NCI-H2107 (cell line): ENCODE measurements at places on chromosomes 3 and 15.

GRCh38 chr3:51678641-51679040 is 7.6 kb downstream of the TEX264 start:
- no peak for DNase-seq

DNA sequence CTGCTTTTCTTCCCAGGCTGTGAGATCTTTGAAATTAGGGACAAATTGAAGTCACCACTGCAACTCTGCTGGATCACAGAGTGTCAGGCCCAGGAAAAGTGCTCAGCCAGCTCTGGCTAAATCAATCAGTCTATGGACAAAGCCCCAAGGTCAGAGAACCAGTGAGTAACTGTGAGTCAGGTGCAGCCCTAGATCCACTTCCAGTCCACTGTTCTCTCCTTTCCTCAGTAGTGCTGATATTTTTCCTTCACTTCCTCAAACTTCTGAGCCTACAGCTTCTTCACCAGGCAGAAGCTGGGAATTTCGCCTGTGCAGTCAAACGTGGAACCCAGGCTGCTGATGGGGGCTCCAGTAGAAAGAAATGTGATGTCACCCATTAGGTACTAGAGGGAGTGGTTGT is 75.1 kb upstream of the TRIM42 start:
- DNase-seq = no peak

DNA sequence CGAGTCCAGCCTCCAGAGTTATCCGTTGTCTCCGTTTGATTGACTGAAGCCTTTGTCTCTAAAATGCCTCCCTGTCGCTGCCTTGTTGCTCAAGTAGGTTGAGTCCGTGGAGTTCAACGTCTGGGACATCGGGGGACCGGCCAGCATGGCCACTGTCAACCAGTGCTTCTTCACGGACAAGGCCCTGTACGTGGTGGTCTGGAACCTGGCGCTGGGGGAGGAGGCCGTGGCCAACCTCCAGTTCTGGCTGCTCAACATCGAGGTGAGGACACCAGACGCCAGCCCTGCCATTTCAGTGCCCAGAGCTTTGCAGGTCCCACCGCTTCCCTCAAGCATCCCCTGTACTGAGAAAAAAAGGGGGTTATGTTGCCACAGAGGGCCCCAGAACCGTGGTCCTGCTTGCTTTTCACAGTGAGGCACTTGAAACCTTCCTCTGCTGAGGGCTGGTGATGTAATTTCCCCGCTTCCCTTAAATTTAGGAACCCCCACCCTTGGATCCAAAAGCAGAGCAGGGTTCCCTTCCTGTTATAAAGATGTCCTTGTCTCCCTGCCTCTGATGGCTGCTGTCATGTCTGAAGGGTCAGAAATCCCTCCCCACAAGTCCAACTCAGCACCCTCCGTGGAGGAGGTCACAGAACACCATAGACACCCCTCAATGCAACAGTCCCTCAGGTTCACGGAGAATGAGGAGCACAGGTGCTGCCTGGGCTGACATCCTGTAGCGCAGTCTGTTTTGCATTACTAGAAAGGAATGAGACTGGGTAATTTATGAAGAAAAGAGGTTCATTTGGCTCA is 105.7 kb downstream of the LRRK1 start:
- no peak for DNase-seq

DNA sequence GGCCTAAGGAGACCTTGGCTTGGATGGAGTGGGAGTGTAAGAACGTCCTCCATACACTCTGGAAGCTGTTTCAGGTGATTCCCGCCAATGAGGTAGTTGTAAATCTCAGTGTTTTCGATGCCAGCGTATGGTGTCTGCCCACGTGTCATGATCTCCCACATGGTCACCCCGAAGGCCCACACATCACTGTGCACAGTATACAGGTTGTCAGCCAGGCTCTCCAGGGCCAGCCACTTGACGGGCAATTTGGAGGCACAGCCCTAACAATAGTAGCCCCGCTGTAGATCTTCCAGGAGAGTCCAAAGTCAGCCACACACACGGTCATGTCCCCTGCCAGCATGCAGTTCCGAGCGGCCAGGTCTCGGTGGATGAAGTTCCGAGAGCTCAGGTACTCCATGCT is 51.9 kb downstream of the ETFA start:
- DNase-seq = no peak

- peak; percentile 31 for DNase-seq
These were observed 2.4 kb upstream of the PPP1R14D start for GRCh38 chr15:40830884-40831283.

- no peak for DNase-seq
These were observed 275.5 kb downstream of the PDCD6IP start for GRCh38 chr3:34073961-34074360.

GRCh38 chr3:140097874-140098635 is 163.1 kb downstream of the CLSTN2 start:
- no peak for DNase-seq

GRCh38 chr3:2967871-2968270 is 142.3 kb downstream of the IL5RA start:
- no peak for DNase-seq

DNA sequence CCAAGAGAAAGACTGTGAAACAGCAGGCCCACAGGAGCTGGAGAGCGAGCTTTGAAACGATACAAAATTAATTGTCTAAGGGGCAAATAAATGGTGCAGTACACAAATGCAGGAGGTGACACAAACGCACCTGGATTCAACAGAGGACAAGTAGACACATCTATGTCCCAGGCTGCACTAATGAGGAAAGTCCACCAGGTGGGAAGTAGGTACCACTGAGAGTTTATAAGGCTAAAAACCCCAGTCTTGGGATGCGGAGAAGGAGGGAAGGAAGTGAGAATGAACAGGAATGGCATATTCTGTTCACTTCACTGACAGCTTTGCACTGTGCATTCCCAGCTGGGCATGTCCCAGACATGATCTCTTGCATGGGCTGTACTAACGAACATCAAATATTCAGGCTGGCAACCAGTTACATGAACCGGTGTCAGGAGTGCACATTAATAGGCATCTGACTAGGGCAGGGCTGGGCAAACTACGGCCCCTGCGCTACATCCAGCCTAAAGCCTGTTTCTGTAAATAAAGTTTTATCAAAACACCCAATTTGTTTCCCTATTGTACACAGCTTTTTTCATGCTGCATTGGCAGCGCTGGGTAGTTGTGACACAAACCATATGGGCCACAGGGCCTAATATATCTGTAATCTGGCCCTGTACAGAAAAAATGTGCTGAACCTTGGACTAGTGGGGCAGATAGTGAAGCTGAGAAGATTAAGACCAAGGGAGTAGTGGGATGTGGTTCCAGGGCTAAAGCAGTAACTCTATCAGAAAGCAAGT is 107.0 kb downstream of the IGF2BP2 start:
- DNase-seq = no peak

- DNase-seq = no peak
These were observed 13.9 kb downstream of the EOMES start for GRCh38 chr3:27708250-27708649.

DNA sequence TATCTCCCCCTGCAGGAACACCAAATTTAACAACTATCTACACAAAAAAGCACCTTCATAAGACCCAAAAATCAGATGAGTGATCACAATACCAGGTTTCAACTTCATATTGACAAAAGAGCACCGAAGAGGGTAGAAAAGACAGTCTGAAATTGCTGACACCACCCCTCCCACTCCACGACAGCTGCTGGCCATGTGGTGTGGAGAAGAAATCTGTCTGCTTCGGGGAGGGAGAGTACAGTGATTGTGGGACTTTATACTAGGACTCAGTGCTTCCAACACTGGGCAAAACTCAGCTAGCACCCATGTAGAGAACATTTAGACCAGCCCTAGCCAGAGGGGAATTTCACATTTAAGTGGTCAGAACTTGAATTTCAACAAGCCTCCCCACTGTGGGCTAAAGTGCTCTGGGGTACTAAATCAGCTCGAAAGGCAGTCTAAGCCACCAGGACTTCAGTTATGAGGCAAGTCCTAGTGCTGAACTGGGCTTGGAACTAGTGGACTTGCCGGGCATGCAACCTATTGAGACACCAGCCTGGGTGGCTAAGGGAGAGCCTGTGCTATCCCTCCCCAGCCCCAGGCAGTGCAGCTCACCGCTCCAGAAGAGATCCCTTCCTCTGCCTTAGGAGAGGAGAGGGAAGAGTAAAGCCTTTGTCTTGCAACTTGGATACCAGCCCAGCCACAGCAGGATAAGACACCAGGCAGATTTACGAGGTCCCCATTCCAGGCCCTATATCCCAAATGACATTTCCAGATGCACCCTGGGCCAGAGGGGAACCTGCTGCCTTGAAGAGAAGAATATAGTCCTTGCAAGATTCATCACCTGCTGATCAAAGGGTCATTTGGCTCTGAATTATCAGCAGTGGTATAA is 44.6 kb upstream of the POU1F1 start:
- no peak for DNase-seq

- DNase-seq = no peak
These were observed 25.4 kb upstream of the MBNL1 start for GRCh38 chr3:152243301-152243711.
